ENCODE measurements at places on chromosomes 6 and 20.

DNA sequence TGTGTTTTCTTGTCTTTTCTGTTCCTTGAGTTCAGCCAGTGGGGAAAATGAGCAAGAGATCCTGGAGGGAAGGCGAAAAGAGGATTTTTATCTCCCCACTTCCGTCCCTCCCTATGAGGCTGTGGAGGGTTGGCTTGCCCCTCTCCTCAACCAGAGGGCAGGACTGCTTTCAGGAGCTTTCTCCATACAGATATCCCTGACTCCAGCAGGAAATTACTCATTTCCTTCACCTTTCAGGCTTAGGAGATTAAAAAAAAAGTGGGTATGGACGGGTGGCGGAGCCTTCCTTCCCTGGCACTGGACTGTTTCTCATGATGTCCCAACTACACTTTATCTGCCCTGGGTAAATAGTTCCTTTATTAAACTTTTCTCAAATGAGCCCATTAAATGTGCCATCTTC lies 241.2 kb downstream of the FRK start:
- DNase-seq: no peak

- peak; percentile 86 for DNase-seq
These were observed at the start of gene TUBB for GRCh38 chr6:30719791-30720737. Gene TUBB (plus strand): TSS chr6:30720352. CDS start chr6:30720507, 155 bp downstream.

DNA sequence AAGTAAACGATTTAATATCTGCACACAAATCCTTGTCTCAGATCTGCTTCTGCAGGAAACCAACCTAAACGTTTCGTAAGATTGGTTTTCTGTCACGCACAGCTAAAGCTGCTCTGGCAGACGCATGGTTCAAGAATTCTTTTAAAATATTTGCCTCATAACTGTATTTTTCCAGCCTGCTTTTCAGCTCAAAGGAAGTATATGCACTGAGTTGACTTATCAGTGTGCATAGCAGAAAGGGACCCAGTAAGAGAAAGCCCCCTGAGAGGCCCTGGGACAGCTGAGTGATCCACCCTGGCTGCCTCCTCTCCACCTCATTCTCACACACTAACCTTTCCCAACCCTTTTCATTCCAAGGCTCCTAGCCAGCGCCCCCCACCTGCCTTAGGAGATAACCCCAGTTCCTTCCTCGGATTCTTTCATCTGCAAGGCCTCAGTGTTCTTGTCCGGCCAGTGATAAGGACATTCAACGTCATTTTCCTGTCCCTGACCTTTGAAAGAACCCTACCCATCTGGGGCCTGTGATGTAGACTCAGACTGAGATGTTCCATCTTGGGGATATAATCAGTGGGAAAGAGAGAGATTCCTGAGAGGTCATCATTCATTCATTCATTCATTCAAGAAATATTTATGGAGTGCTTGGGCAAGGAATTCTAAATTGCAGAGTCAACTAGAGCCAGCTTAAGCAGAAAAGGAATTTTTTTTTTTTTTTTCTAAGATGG lies 22.4 kb upstream of the SLC9A8 start:
- DNase-seq: no peak

GRCh38 chr6:160194808-160195207 lies 63.8 kb downstream of the SLC22A2 start:
- no peak for DNase-seq

- no peak for DNase-seq
These were observed 40.7 kb downstream of the RGS17 start for GRCh38 chr6:153090241-153090930.

GRCh38 chr6:98498866-98499265 lies 335.5 kb upstream of the POU3F2 start:
- DNase-seq: no peak

GRCh38 chr20:40949346-40949745 lies 79.3 kb upstream of the TOP1 start:
- DNase-seq: no peak

GRCh38 chr6:16180696-16181438 lies 52.0 kb downstream of the MYLIP start:
- DNase-seq: no peak

DNA sequence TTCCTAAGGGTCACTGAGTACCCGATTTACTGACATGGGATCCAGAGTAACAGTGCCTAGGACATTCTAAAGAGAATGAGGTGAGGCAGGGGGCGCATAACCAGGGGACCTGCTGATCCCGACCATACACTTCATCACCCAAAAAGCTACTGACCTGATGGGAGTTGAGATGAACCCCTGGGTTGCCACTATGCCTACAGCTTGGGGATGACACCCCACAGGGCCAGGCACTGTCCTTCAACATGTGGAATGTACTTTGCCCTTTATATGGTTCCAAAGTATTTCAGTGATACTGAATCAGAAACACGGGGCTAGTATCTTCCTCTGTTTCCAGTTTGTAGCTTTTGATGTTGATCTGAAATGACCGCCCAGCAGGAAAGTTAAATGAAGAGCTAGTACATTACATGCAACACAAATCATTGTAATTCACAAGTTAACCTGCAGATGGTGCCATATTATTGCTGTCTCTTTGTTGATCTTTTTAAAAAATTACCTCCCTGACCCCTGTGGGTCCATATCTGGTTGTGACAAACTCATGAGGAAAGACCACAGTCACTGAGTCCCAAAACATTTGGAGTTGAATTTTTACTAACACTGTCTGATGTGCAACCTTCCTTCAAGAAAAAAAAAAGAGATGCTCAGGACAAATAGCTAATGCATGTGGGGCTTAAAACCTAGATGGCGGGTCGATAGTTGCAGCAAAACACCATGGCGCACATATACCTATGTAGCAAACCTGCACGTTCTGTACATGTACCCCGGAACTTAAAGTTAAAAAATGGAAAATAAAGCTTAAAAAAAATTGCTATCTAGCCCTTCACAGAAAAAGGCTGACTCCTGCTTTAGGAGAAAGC lies 42.7 kb upstream of the GCNT2 start:
- no peak for DNase-seq

GRCh38 chr6:79296211-79296610 lies 61.7 kb upstream of the HMGN3 start:
- DNase-seq: no peak

DNA sequence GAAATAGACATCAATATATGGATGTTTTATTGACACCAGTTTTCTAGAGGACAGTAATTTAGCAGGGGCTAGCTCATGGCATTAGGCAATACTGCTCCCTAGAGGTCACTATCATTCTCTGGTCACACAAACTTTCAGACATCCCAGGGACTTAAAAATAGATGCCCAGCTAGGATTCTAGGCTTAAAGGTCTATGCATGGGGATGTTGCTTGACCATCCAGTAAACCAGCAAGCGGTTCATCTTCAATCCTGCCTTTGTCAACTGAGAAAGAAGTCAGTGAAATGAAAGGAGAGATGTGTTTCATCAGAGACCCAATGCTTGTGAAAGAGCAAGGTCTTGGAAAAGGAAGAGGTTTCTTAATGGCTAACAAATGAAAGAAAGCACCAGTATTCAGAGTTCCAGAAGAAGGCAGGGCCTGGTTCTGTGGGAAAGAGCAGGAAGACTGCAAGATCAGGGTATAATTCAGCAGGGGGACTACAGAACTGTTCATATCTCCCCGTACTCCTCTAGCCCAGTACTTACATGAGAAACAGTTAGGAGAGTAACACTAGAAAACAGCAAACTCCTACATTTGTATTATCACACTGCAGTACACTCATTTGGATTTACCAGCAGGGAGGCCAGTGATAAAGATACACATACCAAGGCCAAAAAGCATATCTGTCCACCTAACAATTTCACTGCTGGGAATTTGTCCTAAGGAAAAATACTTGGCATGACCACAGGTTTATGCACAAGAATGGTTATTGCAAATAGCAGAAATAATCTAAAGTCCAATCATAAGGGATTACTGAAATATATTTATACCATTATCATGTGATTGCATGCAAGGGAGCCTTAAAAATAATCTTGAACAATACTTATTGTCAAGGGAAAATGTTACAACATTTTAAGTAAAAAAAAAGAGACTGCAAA lies 151.4 kb upstream of the LAMA2 start:
- no peak for DNase-seq

GRCh38 chr6:105199711-105200110 lies 19.9 kb upstream of the POPDC3 start:
- DNase-seq: no peak

DNA sequence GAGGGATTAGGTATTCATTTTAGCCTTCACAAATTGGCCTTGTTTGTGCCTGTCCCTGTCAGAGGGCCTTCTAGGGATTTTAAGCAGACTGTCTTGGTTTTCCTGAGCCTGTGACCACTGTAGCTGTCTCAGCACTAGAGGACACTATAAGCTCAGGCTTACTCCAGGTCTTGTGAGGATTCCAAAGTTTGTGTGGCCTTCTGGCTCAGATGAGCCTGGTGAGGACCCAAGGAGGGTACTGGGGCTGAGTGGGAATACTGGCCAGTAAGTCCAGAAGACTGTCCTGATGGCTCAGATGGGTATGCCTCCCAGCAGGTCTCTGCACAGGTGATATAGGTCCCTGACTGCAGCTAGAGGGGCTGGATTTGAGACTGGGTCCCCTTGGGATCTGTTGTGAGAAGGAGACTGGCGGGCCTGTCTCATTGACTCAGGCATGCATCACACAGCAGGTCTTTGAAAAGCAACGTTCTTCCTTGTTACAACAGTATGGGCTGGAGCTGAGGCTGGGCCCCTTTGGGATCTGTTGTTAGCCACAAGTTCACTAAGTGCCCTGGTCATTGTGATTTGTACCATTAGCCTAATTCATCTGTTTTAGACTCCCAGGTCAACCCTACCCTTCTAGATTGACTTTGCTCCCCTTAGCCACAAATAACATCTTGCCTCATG lies 26.3 kb upstream of the TFB1M start:
- no peak for DNase-seq

- peak; percentile 64 for DNase-seq
These were observed 18.6 kb upstream of the SLCO4A1 start for GRCh38 chr20:62623488-62624324.

DNA sequence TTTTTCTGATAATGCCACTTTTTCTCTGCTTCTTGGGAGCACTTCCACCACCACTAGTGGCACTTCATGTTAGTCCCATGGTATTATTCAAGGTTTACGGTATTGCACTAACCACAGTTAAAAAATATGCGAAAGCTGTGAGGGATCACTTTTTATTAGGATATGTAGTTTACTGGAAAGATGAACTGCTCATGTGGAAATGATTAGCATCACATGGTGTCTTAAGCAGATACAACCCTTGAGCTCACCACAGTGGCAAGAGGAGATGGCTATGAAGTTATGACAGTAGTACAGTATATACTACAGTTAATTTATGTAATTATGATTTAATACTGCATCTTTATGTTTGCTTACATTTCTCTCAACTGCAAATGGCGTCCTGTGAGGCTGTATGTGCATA lies 134.5 kb upstream of the HMGN3 start:
- DNase-seq: no peak

- no peak for DNase-seq
These were observed 17.1 kb upstream of the RPN2 start for GRCh38 chr20:37161830-37162549.

DNA sequence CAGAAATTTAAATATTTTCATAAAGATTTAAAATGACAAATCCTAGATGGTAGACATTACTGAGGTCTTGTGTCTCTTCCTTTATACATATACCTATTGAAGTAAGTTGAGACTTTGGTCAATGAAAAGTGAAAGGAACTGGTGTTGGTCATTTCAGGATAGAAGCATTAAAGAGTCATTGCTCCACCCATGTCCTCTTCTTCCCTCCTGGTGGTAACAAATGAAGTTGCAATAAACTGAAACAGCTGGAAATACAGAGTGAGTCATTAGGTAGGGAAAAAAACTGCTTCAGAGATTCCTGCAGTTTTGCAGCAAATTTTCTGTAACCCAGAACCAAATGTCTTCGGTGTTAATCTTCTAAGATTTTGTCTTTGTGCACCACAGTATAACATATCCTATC lies 448.0 kb downstream of the EYS start:
- no peak for DNase-seq

GRCh38 chr6:79431537-79431933 lies 105.7 kb downstream of the LCA5 start:
- DNase-seq: no peak

GRCh38 chr6:7238900-7239589 lies 74.0 kb downstream of the SSR1 start:
- peak; percentile 41 for DNase-seq
